ENCODE measurements at places on chromosomes 5 and 9.

DNA sequence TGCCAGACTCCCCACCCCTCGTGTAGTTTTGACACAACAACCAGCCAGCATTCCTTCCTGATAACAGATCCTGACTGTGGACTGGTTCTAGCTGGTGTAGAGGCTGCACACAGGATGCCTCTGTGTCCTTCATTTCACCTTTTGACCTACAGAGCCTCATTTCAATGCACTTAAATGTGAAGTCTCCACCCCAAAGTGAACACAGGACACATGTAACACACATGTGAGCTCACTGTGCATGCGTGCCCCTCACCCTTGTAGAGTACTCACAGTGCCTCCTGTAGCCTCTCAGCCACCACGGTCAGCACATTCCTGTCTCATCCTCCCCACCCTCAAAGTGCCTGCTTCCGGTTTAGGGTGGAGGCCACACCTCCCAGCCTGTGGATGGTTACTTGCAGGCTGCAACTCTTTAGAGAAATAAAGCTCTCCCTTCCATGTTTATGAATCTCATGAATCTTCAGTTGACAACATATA is 11.6 kb upstream of the NKD2 start:
- no peak for DNase-seq

DNA sequence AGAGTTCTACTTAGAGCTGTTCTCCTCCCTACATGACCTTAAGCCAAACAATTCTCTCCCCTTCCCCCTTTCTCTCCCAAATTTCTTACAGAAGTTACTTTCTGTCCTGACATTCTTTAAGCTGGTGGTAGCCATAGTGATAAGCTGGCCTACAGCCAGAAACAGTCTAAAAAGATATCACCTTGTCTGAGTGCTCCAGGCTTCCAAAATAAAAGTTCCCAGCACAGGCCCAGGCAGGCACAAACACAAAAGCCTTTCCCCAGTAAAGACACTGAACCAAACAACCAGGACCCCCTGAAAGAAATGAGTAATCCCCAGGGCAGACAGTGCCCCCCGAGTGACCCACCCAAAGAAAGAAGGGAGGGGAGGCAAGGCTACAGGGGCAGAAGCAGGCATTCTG is 19.2 kb downstream of the SIL1 start:
- no peak for DNase-seq

- no peak for DNase-seq
Measured at GRCh38 chr5:133119233-133119711, 67.5 kb downstream of the HSPA4 start.

DNA sequence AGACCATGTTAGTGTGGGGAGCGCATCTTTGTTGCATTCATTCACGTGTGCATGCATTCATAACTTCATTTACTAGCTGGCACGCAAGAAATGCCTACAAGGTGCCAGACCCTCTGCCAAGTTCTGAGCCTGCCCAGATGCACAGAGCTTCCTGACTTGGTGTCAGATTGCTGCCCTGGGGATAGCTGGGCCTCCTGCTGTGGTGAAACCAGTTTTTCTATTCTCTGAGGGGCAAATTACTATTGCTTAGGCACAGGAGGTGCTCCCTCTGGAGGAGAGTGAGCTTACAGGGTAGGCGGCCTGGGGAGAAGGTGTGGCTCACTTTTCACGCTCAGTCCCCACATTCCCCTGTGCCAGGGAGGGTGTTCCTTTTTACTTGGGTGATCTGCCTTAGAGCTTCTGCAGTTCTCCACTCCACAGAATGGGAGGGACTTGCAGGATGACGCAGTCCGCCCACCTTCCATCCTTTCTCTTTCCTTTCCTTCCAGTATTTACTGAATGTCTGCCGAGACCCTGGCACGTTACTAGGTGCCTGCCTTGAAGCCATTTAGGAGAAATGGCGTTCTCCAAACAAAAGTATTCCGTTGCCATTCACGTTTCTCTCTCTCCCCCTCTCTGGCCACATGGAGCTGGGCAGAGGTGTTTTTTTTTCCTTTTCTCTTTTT is 27.9 kb upstream of the CTNNA1 start:
- no peak for DNase-seq

DNA sequence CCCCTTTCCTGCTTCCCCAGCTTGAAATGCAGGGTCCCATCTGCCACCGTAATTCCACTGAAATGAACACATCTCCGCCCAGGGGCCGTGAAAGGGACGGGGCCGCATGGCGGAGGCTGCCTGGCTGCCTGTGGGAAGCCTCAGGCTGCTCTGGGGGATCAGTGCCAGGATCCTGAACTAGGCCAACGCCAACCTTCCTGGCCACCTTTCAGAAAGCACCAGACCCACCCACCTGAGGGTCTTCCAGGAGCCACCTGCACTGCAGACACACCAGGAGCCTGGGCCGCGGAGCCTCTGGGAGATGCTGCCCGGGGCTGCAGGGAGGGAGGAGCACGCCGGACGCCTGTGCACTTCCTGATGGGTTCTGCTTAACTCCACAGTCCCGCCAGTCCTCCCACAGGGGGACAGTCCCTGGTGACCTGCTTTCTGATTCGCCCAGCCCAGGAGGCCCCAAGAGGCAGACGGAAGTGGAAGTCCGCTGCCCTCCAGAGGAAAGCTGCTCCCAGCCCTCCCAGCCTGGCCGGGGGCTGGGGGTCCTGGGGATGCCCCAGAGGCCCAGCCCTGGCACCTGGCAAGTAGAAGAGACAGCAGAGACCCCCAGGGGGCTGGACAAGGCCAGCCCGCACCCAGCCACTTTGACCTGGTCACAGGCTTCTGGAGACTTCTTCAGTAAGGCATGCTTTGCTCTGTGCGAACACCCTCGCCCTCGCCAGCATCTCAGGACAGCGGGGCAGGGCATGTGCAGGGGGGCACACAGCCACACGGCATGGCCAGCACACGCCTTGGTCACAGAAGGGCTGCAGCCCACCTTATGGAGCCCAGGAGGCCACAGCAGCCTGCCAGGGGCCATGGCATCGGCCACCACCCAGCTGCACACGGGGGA is at the start of gene CARD9:
TSS of gene CARD9 (minus strand) at position 370 of the 883 bp plus-strand sequence. CDS start 1,591 bp downstream, outside the sequence.
- no peak for DNase-seq

DNA sequence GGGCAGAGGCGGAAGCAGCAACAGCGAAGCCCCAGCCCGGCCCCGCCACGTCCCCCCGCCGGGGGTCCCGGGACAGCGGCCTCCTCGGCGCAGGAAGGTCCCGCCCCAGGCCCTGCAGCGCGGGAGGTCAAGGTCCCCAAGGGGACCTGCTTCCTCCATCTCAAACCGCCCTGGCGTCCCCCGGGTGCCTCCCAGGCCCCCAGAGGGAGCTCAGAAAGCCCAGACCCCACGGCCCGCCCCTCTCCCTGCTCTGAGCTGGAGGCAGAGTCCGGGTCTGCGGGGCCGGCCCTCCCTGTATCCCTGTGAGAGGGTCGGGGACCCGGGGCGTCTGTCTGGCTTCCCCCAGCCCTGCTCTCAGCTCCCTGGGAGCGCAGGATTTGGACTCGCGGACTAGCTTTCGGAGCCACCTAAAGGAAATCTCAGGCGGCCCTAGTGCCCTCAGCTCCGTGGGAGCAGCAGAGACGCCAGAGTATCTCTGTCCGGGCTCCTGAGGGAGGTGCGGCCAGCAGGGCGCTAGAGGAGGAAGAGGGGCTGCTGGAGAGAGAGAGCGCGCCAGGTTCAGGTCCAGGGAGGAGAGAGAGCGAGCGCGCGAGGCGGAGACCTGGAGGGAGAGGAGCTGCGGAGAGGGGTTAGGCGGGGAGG is 30.7 kb downstream of the EXOC3 start:
- no peak for DNase-seq

DNA sequence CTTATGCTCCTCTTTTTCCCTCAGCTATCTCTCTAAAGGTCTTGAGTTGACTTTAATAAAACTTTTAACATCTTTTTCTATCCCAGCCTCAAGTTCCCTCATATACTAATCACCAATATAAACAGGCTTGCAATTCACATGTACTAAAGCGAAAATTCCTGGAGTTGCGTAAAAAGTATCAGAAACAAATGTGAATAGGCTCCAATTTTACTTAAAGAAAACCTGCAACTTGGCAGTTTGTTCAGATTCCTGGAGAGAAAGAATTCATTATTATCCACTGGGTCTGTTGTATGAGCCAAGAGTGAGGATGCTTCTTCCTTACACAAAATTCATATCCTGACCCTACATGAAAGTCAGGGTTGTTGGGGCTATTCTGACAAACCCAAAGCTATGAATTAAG is 384.2 kb downstream of the DTWD2 start:
- DNase-seq = no peak

DNA sequence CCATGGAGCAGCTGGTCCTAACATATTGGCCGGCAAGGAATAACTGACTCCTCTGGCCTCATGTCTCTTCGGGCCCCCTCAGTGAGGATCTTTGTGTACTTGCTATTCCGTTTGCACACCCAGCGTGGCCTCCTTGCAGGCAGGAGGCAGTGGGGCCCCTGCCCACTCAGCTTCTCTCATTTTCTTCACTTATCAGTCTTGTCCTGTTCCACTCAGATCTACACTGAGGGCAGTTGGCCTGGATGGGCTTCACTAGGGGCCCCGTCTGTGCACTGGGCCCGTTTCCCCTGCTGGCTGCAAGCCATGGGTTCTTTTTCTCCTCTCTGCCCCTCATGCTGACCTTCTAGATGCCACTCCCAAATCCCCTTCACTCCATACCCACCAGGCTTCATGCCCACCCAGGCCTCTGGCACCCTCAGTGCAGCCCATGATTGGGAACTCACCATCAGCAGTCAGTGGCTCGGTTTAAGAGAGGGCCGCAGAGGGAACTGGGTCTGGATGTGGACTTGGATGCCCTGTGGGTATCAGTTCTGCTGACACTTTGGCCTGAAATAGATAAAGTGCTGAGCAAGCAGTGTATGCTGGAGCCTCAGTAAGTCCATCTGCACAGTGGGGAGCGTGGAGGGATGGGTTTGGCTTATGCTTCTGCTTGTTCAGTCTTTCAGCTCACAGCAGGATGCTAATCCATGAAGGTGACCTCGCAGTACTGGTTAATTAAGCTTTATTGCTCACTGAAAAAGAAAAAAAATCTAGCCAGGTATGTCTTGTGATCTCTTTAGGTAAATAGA is 57.9 kb downstream of the ERBIN start:
- no peak for DNase-seq

DNA sequence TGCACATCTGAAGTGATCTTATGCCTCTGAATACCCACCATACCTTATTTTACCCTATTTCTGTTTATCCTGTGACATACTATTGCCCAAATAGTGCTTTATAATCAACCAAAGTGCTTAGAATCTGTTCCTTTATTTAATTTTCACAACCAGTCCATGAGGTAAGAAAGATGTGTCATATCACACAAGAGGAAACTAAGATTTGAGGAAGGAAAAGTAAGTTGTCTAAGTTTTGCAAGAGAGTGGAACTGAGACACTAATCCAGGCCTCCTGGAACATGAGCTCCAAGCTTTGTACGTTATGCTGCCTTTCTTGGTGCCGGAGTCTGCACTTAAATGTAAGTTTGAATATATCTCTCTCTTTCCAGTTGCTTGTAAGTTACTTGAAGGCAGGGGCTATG is 17.2 kb downstream of the KDM3B start:
- no peak for DNase-seq

GRCh38 chr5:93886917-93887361 is 145.5 kb upstream of the POU5F2 start:
- no peak for DNase-seq

- no peak for DNase-seq
Measured at GRCh38 chr9:4106760-4107143, 193.1 kb downstream of the GLIS3 start.

GRCh38 chr5:32147959-32148358 is 26.2 kb downstream of the GOLPH3 start:
- no peak for DNase-seq

- no peak for DNase-seq
Measured at GRCh38 chr9:87656485-87656884, 69.4 kb upstream of the CTSL start.

GRCh38 chr9:77024776-77025545 is 5.5 kb downstream of the FOXB2 start:
- no peak for DNase-seq

DNA sequence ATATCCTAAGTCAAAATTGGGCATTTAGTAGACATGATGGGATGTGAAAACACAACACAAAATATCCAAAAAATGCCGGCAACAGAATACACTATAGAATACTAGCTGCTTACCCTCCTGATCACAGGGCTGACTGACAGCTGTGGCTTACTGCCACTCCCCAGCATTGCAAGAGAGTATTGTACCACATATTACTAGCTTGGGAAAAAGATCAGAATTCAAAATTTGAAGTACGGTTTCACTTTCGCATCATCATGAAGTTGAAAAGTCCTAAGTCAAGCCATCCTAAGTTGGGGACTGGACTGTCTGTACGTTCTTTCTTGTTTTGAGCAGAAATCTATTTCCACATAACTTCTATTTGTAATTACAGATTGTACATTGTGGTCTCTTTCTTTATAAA is 851.4 kb downstream of the MAT2B start:
- no peak for DNase-seq

DNA sequence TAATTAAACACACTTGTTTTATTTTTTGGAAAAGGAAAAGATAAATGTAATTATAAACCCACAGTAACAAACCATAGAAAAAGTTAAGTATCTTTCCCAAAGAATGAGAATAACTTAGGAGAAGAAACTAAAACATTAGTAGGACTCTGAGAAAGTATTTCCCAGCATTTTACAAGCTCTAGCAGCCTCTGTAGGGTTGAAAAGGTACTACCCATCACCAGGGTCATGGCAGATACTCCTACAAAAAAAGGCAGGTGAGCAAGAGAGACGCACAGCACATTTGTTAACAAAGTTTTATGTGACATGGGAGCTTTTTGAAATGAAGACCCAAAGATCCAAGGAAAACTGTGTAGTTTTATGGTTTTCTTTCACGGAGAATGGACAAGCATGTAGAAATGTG is 77.7 kb upstream of the FAM169A start:
- no peak for DNase-seq

DNA sequence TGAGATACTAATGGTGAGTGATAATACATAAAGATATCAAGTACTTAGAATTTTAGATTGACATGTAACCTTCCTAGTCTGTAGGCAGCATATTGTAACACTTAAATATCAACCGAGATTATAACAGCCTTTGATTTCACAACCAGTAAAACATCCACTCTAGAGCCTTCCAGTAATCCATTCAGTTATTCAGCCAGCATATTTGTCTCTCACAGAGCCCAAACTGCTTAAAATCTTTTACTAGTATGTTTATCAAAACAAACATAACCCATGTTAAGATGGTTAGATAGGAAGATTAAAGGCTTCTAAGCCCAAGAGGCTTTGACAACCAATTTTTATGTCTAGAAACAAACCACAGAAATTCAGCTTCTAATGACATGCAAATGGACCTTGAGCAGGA is 177.9 kb upstream of the FST start:
- DNase-seq = no peak

GRCh38 chr5:56456002-56456401 is 222.9 kb upstream of the ANKRD55 start:
- DNase-seq = no peak

DNA sequence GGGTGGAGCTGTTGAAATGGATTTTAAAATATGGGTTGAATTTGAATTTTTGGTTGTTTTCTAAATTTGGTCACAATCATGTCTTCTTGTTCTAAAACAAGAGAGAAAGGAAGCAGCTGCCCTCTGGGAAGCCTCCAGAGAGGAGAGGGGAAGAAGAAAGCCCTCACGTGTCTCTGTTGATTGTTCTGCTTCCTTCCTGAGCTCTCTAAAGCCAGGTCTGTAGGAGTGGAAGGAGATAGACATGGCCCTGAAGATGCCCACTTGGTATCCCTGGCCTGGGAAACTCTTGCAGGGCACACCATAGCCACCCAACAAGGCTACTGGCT is 59.6 kb downstream of the GALNT12 start:
- DNase-seq = no peak

All from stimulated activated CD4-positive, alpha-beta T cell treated with anti-CD3 and anti-CD28 coated beads, TNF-alpha, amount 100 ng/mL, for 48 hours (primary cell).